PC-9 (cell line): ENCODE measurements at places on chromosomes 2 and 18. TPM values are rescaled to one million over a fixed set of nuclear protein-coding genes. Genes with fewer than 3 reads are reported as not detected.

Gene CTAGE1
- total RNA-seq = not detected in 2 replicates

Gene NEU2
- not detected in 2 replicates for total RNA-seq

Gene IL18R1
- 1.9 and 3.4 TPM in 2 replicates for total RNA-seq

Gene CDH19
- not detected in 2 replicates for total RNA-seq

Gene SOCS6
- total RNA-seq = 20.9 and 21.0 TPM in 2 replicates

Gene CD226
- total RNA-seq = 0.13 TPM in 2 replicates

Gene KLHL30
- total RNA-seq = 0.80 and 1.2 TPM in 2 replicates

Gene USP14
- total RNA-seq = 66.6 and 83.8 TPM in 2 replicates

DNA sequence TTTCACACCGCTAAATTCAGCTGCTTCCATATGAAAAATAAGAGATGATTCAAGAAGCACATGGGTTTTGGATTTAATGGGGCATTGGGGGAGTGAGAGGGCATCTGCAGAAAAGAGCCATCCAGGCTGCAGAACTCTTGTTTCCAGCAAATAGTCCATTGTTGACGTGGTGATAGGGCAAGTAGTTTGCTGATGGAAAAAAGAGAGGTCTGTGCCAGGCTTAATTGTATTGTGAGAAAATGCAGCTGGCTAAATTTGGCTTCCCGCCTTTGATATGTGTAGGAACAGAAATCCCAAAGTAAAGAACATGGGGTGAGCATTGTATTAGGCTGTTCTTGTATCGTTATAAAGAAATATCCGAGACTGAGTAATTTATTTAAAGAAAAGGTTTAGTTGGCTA, 199.5 kb downstream of the SETBP1 start:
- DNase-seq = no peak
- no peak overlapping the region for H3K4me3 ChIP-seq
- no peaks in the 10 kb centered on the region for H3K4me1 ChIP-seq
- H3K27me3 ChIP-seq = no peaks in the 10 kb centered on the region
- no peak overlapping the region for H3K27ac ChIP-seq
- H3K36me3 ChIP-seq = no peaks in the 10 kb centered on the region

DNA sequence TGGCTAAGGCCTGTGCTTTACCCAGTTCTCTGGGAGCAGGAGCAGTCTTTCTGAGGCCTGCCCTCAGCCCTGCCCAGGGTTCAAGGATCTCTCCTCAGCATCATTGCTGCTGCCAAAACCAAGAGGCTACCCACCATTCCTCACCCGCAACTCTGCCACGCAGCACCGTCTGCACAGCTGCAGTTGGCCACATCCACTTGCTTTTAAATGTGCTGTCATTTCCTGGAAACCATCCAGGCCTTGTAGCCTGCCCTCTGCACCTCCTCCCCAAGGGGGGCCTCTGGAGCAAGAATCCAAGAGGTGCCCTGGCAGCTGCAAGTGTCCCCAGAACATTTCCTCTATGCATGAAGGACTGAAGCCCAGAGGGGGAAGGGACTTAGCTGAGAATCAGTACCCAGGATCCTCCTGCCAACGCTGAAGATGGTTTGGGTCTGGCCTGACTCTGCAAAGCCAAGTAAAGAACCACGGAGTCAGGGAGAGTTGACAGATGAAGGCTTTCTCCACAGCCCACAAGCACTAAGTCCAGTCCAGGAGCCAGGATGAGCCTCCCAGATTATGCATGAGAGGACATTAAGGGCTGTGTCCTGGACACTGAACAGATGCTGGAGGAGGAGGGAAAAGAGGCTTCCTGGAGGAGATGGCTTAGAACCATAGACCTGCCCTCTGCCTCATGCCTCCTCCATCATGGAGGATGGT, 14.9 kb downstream of the EMX1 start:
- no peak overlapping the region for H3K27ac ChIP-seq
- H3K27me3 ChIP-seq = peaks cover 52% of the 10 kb centered on the region
- H3K4me3 ChIP-seq = no peak overlapping the region
- H3K36me3 ChIP-seq = no peaks in the 10 kb centered on the region

DNA sequence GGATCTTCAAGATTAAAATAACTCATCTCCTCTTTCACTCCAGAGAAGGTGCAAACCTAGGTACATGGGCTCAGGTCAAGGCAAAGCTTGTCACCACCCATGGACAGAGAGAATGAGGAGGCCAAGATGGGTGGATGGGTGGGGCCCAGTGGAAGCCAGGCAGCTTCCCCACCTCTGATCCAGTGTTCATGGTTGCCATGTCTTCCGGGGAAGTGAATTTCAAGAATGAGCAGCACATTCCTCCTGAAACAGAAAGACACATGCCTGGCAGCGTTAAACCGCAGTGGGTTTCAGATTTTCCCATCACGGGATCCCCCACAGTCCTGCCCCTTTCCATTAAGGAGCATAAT, 301.7 kb downstream of the EIPR1 start:
- H3K4me3 ChIP-seq = no peak overlapping the region
- DNase-seq = no peak
- H3K36me3 ChIP-seq = no peaks in the 10 kb centered on the region

DNA sequence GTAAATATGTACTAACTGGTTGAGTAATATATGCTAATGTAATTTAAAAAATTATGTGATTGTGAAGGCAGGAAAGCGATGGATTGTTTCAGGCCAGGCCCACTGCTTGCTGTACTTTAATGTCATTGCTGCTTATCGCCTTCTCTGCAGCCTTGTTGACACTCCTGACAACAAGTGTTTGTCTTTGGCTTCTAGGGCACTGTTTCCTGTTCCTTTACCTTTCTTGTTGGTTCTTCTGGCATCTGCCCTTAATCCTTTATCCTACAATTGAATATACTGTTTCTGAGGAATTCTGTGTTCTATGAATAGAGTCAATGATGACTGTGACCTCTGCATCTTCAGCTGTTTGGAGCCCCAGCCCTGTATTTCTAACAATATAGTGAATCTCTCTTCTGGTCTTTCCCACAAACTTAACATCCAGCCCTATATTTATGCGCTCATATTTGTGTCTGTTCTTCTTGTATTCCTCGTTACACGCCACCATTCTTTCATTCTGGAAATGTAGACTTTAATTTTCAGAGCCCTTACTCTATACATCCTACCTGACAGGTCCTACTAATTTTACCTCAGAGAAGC, 17.6 kb downstream of the ACSL3 start:
- H3K4me3 ChIP-seq = 0 out of 2 replicates have a peak overlapping the region, but pooled peaks have one; percentile 0
- peaks cover 84% of the 10 kb centered on the region for H3K4me1 ChIP-seq
- no peaks in the 10 kb centered on the region for H3K27me3 ChIP-seq

DNA sequence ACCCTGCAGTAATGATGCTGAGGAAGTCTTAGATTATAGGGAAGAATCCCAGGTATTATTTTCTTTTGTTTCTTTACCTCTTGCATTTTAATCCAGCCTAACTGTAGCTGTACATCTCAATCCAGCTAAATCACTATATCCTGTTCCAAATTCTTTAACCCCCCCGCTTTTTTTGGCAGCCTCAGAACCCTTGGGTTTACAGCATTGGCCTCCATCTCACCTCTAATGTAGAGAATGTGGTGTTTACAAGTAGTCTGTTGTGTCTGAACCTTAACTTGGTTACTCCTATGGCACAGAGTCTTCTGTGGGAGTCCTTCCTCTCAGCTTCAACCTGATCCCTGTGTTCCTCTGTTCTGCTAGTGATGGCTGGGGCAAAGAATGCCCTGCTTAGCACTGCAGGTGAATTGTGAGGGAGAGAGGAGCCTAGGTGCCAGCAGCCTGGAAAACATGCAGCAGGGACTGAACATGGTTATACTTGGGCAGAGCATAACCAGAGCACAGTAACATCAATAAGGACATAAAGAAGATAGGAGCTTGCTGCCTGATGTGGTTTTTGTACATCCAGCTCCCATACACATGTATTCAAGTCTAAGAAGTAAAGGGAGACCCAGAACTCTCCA, 130.2 kb downstream of the FAM124B start:
- H3K4me1 ChIP-seq = peaks cover 15% of the 10 kb centered on the region
- no peak for DNase-seq
- no peaks in the 10 kb centered on the region for H3K27me3 ChIP-seq

GRCh38 chr2:40316620-40317019, 135.3 kb downstream of the SLC8A1 start:
- H3K27ac ChIP-seq = no peak overlapping the region
- H3K36me3 ChIP-seq = no peaks in the 10 kb centered on the region
- no peak overlapping the region for H3K4me3 ChIP-seq
- H3K27me3 ChIP-seq = no peaks in the 10 kb centered on the region
- no peak for DNase-seq

GRCh38 chr2:126788652-126789051, 110.0 kb upstream of the TEX51 start:
- no peak for DNase-seq
- no peaks in the 10 kb centered on the region for H3K4me1 ChIP-seq
- peaks cover 67% of the 10 kb centered on the region for H3K27me3 ChIP-seq
- H3K27ac ChIP-seq = no peak overlapping the region
- no peak overlapping the region for H3K4me3 ChIP-seq

- no peaks in the 10 kb centered on the region for H3K4me1 ChIP-seq
- no peaks in the 10 kb centered on the region for H3K27me3 ChIP-seq
- no peak for DNase-seq
Observed at GRCh38 chr2:158786897-158787296, 8.2 kb upstream of the DAPL1 start.

DNA sequence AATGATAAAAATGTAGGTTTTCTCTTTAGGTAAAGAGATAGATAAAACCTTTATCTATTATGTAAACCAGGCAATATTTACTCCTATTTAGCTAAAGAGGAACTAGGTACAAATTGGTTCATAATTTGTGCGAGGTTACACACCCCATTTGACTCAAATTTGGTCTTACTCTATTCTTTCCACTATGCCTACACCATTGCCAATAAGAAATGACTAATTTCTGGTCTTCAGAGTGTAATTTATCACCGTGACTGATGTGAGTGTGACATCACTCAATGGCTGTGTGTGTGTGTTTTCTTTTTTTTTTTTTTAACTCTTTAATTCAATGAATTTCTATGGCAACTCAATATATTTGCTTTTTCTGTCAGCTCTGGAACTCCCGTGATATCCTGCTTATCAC, 955.8 kb downstream of the TDRD15 start:
- H3K4me1 ChIP-seq = no peaks in the 10 kb centered on the region
- no peak for DNase-seq
- no peaks in the 10 kb centered on the region for H3K36me3 ChIP-seq
- no peak overlapping the region for H3K4me3 ChIP-seq

DNA sequence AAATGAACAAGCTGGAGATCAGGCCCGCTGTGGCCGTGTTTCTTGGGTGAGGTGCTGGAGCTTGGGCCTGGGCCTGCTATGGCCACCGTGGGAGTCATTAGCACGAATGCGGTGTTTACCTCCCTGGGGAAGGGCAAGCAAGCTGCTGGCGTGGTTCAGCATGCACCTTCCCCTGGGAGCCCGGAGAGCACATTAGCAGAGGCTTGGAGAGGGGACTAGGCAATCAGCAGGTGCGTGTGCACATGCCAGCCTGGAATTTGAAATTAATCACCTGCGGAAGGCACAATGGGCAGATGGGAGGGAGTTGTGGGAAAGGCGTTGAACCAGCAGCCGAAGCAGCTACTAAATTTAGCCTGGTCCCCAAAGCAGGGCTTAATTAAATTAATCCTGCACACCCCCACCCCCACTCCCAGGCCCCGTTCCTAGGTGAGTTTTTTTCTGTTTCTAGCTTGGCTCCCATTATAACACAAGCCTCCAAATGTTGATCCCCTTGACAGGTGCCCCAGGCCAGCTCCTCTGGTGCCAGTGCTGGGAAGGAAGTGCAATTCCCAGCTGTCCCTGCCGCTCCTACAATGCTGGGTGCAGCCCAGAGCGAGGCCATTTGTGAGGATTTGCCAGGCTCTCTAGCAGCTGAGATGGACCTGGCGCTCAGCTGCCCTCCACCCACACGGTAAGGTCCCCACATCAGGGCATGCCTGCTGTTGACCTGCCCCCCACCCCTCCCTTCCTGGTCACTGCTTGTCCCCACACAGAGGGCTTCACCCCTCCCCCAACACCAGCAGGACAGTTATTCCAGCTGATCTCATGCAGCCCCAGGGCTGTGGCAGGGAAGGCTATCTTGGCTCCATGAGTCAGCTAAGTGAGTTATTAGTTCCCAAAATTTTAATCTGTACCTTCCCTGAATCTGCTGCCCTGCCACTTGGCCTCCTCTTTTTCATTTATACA, 115.0 kb downstream of the ZBTB7C start:
- peaks cover 31% of the 10 kb centered on the region for H3K4me1 ChIP-seq
- no peak overlapping the region for H3K4me3 ChIP-seq
- H3K36me3 ChIP-seq = no peaks in the 10 kb centered on the region
- no peaks in the 10 kb centered on the region for H3K27me3 ChIP-seq
- no peak for DNase-seq
- 0 out of 2 replicates have a peak overlapping the region, but pooled peaks have one; percentile 5 for H3K27ac ChIP-seq

GRCh38 chr2:158493458-158493857, 36.7 kb downstream of the PKP4 start:
- H3K27me3 ChIP-seq = no peaks in the 10 kb centered on the region
- no peak for DNase-seq
- peaks cover 18% of the 10 kb centered on the region for H3K4me1 ChIP-seq
- H3K4me3 ChIP-seq = no peak overlapping the region
- no peaks in the 10 kb centered on the region for H3K36me3 ChIP-seq
- H3K27ac ChIP-seq = no peak overlapping the region

- no peak overlapping the region for H3K4me3 ChIP-seq
- H3K36me3 ChIP-seq = no peaks in the 10 kb centered on the region
- DNase-seq = no peak
- H3K27me3 ChIP-seq = no peaks in the 10 kb centered on the region
- peaks cover 26% of the 10 kb centered on the region for H3K4me1 ChIP-seq
Observed at GRCh38 chr18:26432651-26433424, 115.5 kb downstream of the KCTD1 start.

DNA sequence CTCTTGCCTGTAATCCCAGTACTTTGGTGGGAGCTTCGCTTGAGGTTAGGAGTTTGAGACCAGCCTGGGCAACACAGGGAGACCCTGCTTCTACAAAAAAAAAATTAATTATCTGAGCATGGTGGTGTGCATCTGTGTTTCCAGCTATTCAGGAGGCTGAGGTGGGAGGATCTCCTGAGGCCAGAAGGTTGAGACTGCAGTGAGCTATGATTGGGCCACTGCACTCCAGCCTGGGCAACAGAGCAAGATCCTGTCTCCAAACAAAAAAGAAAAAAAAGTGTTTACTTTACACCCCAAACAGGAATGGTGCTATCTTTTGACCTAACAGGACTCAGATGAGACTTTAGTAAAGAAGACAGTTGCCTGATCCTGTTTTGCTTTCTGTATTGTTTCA, 35.6 kb downstream of the MAL start:
- H3K4me3 ChIP-seq = no peak overlapping the region
- H3K36me3 ChIP-seq = no peaks in the 10 kb centered on the region
- H3K4me1 ChIP-seq = peaks cover 85% of the 10 kb centered on the region
- no peak for DNase-seq

GRCh38 chr2:241821460-241822263, 12.7 kb downstream of the NEU4 start:
- H3K4me3 ChIP-seq = no peak overlapping the region
- H3K4me1 ChIP-seq = no peaks in the 10 kb centered on the region
- no peak overlapping the region for H3K27ac ChIP-seq
- H3K36me3 ChIP-seq = no peaks in the 10 kb centered on the region
- DNase-seq = no peak
- H3K27me3 ChIP-seq = peaks cover 65% of the 10 kb centered on the region

GRCh38 chr2:147689220-147689909, 155.5 kb upstream of the ACVR2A start:
- DNase-seq = no peak
- no peak overlapping the region for H3K4me3 ChIP-seq
- no peaks in the 10 kb centered on the region for H3K36me3 ChIP-seq
- H3K27ac ChIP-seq = no peak overlapping the region
- H3K27me3 ChIP-seq = no peaks in the 10 kb centered on the region
